ENCODE measurements at places on chromosomes 5 and 9. TPM values are rescaled to one million over a fixed set of nuclear protein-coding genes. Genes with fewer than 3 reads are reported as not detected.

The SLC6A18 gene
- not detected for total RNA-seq

The GHR gene
- total RNA-seq, result not detected

The TRPM6 gene
- total RNA-seq, result 0.10 TPM

The PRR16 gene
- not detected for total RNA-seq

The IFNA13 gene
- not detected for total RNA-seq

The CCDC69 gene
- total RNA-seq, result 44.8 TPM

DNA sequence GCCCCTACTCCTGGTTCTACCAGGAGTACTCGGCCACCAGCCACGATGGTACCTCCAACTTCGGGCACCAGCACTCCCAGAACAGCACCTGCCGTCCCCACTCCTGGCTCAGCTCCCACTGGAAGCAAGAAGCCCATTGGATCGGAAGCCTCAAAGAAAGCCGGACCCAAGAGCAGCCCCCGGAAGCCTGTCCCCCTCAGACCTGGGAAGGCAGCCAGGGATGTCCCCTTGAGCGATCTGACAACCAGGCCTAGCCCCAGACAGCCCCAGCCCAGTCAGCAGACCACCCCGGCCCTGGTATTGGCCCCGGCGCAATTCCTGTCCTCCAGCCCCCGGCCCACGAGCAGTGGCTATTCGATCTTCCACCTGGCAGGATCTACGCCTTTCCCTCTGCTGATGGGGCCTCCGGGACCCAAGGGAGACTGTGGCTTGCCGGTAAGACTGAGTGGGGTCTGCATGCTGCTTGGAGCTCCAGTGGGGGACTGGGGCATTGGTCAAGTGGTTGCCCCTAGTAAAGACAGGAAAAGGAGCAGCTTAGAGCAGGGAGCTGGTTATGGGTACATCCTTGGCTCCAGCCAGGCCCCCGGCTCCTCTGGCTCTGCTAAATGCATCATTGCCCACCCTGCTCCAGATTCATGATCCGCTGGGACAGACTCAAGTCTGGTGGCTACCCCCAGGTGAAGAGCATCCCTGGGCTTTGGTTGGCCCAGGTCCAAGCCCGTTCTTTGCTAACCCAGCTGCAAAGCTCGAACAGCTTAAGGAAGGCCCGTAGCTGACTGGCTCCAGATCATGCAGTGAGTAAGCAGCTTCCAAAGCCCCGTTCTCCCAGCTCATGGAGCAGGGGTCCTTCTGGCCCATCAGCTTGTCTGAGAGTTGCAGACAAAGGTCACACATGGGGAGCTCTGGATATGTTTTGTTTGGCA, 14.0 kb downstream of the COL27A1 start:
- no peak for DNase-seq

DNA sequence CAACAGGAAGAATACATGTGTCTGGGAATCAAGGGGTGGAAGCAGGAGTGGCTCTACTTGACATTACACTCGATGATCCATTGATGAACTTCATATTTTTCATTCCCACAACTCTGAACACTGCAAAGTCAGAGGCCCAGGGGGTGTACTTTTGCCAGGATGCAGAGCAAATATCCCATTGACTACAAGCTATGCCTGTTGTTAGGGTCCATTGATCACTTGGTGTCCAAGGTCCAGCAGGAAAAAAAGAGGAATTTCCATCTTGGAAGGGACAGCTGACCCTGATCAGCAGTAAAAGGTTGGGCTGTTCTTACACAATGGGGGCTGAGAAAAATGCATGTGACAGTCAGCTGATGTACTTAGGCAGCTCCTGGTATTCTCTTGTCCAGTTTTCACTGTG, 118.5 kb upstream of the MAP1B start:
- DNase-seq, result no peak

- no peak for DNase-seq
These were observed 55.4 kb downstream of the ZNF474 start for GRCh38 chr5:122184676-122185255.

GRCh38 chr5:175921061-175921730, 46.9 kb downstream of the THOC3 start:
- no peak for DNase-seq

GRCh38 chr5:23402585-23402984, 104.8 kb upstream of the PRDM9 start:
- no peak for DNase-seq

DNA sequence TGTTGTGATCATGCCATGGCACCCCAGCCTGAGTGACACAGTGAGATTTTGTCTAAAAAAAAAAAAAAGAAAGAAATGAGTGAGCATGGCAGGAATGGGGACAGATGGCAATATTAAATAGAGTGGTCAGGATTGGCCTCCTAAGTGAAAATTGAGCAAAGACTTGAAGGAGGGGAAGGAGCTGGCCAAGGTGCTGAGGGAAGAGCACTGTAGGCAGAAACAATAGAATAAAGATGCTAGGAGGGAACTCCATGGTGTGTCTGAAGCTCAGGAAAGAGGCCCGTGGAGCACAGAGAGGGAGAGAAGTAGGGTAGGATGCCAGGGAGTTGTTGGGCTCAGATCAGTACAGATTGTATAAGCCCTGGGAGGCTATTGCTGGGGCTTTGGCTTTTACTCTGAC, 64.4 kb upstream of the PCAT7 start:
- DNase-seq, result no peak

GRCh38 chr5:105670596-105670995, 2000.1 kb downstream of the EFNA5 start:
- no peak for DNase-seq

- DNase-seq, result no peak
These were observed 105.3 kb downstream of the VAV2 start for GRCh38 chr9:133886563-133887501.

DNA sequence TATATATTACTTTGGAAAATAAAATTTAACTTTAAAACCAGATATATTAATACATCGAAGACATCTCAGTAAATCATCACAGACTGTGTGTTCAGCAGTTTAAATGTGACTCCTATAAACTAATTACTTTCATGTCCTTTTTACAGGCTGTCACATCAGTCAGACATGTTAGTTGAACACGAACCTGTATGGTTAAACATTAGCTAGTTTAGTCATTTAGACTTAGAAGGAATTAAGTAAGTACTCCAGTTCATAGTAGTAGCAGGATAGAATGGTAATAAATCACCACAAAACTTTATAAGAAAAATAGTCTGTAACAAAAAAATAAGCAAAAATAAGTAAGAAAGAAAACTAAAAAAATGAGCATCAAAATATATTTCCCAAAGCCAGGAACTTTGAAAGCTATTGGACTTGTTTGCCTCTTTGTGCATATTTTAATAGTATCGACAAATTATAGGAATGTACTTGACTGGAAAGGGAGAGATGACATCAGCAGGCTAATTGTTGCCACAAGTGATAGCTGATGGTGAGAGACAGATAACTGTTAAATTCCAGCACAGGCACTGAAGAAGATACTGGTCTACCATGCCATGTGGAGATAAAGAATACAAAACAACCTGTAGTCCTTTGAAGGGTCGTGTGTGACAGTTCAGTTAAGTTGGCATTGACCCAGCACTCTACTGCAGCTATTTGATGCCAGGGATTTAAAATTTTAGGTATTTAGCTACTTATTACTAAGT, 83.9 kb downstream of the RIC1 start:
- DNase-seq, result no peak

GRCh38 chr9:121714075-121714705, 62.8 kb downstream of the DAB2IP start:
- DNase-seq, result no peak

DNA sequence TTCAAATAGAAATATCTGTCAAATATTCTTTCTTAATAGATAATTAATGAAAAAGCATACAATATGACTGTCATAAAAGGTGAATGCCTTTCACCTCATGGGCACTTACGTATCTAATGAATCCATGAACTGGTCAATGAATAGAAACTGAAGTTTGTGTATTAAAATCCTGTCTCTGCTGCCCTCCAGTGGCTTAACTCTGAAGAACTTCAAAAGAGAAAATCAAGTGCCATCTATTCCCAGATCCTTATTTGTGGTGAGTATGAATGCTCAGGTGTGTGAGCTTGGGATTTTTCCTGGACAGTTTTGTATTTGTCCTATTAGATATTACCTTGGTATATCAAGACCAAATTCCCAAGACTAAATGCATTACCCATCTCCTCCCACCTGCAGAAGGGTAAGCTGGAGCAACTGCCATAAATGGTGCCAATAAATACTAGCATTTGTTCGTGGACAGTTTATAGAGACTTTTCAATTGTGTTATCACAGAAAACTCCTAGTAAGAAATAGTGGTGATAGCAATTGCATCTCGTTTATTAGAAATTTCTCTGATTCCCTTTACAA, 44.0 kb upstream of the SVEP1 start:
- DNase-seq, result peak; percentile 17

DNA sequence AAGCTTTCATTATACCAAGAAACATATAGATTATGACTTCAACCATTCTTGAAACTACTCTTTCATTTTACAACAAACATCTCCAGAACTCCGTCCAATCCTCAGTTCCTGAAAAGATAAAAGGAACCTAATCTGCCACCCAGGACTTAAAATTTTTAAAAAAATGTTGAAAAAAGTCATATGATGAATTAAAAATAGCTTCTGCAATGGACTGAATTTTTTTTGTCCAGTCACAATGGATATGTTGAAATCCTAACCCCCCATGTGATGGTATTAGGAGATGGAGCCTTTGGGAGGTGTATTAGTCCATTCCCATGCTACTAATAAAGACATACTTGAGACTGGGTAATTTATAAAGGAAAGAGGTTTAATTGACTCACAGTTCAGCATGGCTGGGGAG, 2.7 kb upstream of the ALDH1A1 start:
- no peak for DNase-seq

DNA sequence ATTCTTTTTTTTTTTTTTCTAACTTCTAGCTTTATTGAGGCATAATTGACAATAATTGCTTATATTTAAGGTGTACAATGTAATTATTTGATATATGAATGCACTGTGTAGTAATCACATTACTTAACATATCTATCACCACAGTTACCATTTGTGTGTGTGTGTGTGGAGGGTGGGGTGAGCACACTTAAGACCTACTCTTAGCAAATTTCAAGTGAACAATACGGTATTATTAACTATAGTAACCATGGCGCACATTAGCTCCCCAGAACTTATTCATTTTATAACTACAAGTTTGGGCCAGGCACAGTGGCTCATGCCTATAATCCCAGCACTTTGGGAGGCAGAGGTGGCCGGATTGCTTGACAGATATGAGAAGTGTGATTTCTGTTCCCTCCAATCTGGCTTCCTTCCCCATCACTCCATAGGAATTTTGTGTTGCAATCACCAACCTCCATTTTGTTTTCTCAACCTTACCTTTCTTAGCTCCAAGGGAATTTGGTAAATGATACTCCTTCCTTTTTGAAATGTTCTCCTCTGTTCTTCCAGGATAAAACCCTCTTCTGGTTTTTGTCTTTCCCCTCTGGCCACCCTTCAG, 14.9 kb downstream of the TXN start:
- DNase-seq, result no peak

DNA sequence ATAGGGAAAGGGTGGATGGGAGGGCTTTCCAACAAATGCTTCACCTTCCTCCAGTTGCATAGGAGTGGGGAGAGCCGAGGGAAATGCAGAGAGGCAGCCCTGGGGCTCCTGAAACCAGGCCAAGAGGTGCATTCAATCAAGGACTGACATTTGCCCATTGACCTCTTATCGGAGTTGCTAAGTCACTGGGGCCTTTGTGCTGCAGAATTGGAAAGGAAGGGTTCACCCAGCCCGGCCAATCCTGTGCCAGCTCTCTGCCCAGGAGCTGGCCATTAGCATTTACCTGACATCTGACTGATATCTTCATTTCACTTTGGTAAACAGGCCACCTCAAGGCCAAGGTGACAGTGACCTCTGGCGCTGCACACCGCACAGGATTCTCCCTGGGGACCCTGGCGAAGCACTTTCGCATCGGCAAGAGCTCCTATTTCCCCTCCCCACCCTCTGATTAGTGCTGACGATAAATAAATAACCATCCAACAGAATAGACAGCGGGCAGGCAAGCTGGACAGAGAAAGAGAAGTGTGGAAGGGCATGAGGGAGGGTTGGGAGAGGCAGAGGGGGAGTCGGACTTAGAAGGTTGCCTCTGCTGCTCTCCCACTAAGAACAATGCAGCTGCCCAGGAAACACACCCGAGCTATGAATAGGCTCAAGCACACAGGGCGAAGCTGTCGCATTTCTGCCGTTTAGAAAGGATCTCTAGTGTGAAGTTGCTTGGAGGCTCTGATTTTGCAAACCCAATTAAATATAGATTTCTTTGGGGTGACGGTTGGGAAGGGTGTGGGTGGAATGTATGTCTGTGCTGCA, 57.0 kb upstream of the BOD1 start:
- no peak for DNase-seq

- peak; percentile 54 for DNase-seq
These were observed 2.7 kb downstream of the CDC42SE2 start for GRCh38 chr5:131266370-131267060.

- peak; percentile 84 for DNase-seq
These were observed 20.3 kb downstream of the PTPA start for GRCh38 chr9:129131300-129132145.

DNA sequence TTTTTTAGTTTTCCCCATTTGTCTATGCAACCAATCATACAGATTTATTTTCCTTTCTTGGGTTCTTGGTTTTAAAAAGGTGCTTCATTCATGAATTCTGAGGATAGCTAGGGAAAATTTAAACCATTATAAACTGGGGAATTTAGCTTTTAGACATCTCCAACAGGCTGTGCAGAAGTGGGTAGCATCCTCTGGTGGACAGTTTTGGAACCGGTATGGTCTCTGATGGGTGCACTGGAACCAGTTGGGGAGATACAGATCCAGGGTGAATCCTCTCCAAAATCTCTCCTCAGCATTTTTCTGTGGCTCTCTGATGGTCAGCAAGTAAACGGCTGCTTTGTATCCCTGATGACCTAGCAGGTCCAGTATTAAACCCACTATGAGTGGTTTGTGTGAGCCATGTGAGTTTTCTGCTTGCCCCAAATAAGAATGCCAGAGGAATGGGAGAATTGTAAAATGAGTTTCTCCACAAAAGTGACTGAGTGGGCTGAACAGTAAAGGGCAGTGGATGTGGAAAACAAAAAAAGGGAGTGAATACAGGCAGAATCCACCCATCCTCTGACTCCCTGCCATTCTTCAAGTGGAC, 9.1 kb upstream of the DNAJC25 start:
- peak; percentile 23 for DNase-seq

DNA sequence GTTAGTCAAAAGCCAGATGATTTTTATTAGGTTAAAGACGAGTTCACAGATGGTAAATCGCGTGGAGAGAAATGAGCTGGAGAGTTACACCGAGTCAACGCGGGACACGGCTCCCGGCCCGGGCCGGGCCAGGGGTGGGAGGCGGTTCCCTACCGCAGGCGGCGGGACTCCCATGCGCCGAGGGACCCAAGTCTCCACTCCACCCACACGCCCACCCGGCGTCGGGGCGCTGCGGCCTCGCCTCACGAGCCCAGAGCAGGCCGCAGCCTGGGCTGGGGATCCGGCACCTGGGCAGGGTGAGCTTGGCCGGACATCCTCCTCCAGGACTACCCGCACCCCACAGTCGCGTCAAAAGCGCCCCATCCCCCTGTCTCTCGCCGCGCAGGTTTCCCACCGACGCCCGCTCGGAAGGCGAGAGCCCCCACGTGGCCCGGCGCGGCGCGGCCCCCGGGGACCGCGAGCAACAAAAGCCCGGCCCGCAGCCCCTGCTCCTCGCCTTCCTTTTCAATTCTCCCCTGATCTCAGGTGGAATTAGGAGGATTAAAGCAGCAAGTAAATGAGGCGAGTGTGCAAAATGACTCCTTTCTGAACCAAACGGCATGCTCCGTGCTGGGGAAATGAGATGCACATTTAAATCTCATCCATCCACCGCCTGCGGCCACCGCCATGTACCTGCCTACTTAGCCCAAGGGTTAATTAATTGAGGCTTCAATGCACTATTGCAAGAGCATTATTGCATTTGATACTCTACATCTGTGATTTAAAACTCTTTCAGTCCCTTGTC, 196.5 kb upstream of the TBCA start:
- DNase-seq, result peak; percentile 42

Data from activated T-cell treated with anti-CD3 and anti-CD28 coated beads, Interleukin-2, amount 50 U/mL, for 72 hours (primary cell).